Vagina (tissue), 2 donors: ENCODE measurements at places on chromosomes 11 and 22.

- peak; percentile 93 for DNase-seq
These were observed 8.4 kb upstream of the SLC22A8 start for GRCh38 chr11:63023841-63024648.

DNA sequence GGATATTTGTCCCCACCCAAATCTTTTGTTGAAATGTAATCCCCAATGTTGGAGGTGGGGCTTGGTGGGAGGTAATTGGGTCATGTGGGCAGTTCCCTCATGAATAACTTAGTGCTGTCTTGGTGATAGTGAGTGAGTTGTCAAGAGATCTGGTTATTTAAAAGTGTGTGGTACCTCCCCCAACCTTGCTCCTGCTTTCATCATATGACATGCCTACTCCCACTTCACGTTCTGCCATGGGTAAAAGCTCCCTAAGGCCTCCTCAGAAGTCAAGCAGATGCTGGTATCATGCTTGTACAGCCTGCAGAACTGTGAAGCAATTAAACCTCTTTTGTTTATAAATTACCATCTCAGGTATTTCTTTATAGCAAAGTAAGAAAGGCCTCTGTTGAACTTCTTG lies 30.6 kb downstream of the AAMDC start:
- DNase-seq = no peak

DNA sequence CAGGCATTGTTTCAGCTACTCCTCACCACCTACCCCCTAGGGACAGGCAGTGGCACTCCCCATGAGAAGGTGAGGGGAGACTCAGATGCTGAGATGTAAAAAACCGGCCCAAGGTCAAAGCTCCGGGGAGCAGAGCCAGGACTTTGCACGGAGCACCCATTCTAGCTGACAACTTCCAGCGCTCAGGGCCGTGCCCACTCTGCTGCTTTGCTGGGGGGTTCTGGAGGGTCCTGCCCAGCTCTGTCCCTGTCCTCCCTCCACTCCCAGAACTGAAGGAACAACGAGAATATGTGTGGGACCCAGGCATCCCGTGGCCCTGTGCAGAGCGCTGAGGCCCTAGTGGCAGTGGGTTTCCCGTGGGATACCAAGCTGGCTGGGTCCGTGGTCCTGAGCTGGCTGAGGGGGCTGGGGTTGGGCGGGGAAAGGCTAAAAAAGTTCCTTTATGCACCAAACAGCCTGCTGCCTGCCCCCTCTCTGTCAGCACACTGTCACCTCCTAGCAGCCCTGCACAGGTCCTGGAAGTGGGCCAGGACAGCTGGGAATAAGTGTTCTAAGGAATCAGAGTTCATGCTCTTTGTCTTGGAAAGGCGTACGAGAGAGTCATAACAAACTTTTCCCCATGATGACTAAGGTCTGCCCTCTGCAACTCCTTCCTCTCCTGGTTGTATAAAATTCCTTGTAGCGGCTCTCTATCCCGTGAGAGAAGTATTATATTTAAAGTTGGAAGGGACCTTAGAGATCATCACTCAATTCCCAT lies 1.9 kb downstream of the MS4A10 start:
- DNase-seq = no peak

GRCh38 chr11:33554219-33554618 lies 146.4 kb downstream of the C11orf91 start:
- DNase-seq = no peak

GRCh38 chr22:24005201-24005600 lies at the start of gene GSTT4:
Gene GSTT4, minus strand, starts transcription at chr22:24005453. Its CDS starts 97 bp downstream, at chr22:24005356.
- DNase-seq = no peak

DNA sequence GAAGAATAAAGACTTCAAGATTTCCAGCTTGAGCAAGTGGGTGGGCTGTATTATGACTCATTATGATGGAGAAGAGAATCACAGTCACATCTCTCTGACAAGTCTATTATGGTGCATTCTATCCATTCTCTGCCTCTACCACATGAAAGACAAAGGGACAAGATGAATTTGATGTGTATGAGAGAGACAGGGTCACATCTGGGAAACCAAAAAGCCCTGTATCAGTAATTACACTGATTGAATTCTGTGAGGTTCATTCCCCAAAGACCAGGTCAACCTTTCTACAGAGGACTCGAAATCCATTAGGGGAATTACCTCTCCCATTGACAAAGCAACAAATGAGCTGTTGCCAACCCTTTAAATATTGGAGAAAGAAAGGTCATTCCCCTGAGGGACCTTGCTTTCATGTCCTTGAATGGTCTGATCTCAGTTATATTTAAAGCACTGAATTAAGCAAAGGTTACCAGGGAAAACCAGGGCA lies 109.6 kb downstream of the USP35 start:
- no peak for DNase-seq

- DNase-seq = no peak
These were observed 50.2 kb upstream of the PICALM start for GRCh38 chr11:86119077-86119476.

DNA sequence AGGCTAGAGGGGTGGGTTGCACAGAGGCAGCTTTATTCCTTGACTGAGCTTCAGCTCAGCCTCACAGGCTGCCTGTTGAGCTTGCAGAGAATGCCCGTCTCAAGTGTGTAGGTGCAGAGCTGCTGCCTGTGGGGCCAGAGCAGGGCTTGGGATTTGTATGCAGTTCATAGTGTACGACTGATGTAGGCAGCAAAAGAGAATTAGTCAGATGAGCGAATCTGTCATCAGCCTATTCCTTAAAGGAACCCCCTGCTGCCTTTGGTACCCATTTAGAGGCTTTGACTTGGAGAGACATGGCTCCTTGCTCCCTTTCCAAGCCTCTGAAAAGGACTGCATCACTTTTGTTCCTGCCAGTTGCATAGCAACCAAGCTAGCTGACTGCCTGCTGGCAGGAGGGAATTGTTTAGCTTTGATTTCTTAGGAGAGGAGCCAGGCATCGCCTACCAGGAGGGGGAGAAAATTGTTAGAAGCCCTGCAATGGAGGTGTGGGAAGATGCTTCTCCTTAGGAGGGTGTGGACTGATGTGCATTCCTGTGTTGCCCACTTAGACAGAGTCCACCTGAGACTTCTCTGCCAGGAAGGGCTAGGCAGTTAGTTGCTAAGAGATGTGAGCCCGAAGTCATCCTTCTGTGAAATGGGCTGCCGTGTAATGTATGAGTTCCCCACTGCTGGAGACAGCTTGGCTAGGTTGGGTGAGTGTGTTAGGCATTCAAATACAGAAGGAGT lies 10.9 kb downstream of the ACO2 start:
- DNase-seq = no peak

DNA sequence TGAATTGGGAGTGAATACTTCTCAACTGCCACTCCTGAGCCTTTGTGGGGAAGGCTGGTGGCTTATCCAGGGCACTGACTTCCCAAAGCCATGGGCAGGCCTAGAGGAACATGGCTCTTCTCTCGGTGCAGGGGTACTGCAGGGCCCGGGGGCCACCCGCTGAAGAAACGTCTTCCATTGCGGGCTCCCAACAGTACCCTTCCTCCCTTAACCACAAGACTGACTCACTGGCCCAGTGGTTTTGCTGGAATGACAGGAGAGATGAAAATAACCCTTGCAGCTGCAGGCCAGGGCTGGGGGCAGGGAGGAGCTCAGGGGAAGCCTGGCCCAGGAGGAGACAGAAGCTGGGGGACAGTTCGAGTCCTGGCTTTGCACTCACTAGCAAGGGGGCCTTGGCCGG lies 13.5 kb downstream of the TXN2 start:
- no peak for DNase-seq

DNA sequence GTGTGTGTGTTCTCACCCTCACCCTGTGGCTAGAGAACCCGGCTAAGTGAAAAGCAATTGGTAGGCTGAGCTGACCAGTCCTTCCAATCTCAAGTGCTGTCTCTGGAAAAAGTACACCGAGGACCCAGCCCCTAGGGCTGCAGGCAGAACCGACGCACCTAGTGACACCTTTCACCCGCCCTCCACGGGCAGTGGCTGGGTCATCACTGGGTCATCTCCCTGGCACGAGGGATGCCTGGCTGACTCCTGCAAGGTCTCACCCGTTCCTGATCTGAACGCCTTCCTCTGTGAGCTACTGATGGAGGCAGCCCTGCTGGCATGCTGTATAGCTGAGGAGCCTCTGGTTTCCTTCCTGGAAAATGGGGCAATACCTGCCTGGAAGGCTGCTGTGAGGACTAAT lies 311.5 kb downstream of the NTM start:
- peak; percentile 46 for DNase-seq

GRCh38 chr11:92329137-92329536 lies 104.5 kb downstream of the FAT3 start:
- no peak for DNase-seq
